Ascending aorta (tissue), 2 donors: ENCODE measurements at places on chromosomes 2 and 18. TPM values are rescaled to one million over a fixed set of nuclear protein-coding genes. Genes with fewer than 3 reads are reported as not detected.

IL36A gene
- total RNA-seq = not detected

IL1F10 gene
- not detected for total RNA-seq

GNAL gene
- 5.9 TPM for total RNA-seq

SCN7A gene
- 2.9 TPM for total RNA-seq

ASIC4 gene
- not detected for total RNA-seq

ALPI gene
- total RNA-seq = not detected

- DNase-seq = no peak
Observed at GRCh38 chr2:119366161-119366648, 429 bp downstream of the C2orf76 start.

GRCh38 chr2:47265158-47265557 lies 110.0 kb upstream of the STPG4 start:
- no peak for DNase-seq

- peak; percentile 85 for DNase-seq
Observed at GRCh38 chr2:136118819-136119716, 1.1 kb upstream of the CXCR4 start.

DNA sequence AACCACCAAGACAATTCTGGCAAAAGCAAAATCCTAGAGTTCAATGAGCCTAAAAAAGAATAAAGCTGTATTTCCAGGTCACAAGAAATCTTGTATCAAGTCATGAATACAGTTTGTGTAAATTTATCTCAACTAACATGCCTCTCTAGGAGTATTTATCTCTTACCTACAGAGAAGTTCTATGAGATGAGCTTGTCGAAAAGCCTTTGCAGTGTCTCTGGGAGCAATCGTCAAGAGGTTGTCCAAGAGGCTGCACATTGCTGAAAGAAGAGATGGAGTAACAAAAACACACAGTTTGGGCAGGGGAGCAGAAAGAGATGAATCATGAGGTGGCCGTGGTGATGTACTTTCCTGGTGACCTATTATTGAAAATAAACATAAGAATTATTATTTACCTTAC lies 112.0 kb upstream of the CD226 start:
- no peak for DNase-seq

GRCh38 chr2:141075753-141076152 lies 1055.1 kb downstream of the LRP1B start:
- no peak for DNase-seq

DNA sequence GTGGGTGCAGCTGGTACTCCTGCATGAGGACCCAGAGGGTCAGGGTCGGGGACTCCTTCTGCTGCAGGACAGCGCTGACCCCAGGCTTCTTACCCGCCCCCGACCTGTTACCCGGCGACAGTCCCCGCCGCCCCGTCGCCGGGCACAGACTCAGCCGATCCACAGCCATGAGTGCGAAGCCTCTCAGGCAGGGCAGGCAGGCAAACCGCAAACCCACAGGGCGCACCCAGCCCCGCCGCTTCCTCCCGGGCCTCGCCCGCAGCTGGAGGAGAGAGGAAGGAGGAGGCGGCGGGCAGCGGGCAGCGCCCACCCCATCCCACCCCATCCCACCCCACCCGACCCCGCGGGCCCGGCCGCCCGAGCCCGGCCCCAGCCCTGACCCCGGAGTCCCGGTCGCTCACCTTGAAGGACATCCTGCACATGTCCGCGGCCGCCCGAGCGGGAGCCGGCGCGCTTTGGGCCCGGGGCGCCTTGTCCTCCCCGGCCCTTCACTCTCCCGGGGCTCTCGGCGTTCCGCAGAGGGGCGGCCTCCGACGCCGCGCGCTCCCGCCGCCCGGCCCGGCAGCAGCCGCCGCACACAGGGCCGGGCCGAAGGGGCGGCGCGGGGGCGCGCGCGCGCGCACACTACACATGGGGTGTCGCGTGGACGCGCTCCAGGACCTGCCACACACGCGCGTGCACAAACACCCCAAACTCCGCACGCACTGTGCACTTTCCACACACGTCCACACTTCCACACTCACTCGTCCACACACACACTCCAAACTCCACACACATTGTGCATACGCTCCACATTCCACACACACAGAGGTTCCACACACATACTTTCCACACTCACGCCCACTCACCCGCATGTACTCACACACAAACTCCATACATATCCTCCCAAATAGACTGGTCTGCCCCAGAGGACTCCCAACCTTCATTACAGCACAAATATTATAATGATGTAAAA lies at the start of gene ANKRD29:
TSS of gene ANKRD29 (minus strand) at position 603 of the 955 bp plus-strand sequence. CDS start at position 422, 181 bp downstream.
- peak; percentile 62 for DNase-seq

GRCh38 chr2:212288308-212288707 lies 250.3 kb downstream of the ERBB4 start:
- DNase-seq = no peak

GRCh38 chr18:574865-575645 lies 5.1 kb upstream of the CETN1 start:
- DNase-seq = no peak

DNA sequence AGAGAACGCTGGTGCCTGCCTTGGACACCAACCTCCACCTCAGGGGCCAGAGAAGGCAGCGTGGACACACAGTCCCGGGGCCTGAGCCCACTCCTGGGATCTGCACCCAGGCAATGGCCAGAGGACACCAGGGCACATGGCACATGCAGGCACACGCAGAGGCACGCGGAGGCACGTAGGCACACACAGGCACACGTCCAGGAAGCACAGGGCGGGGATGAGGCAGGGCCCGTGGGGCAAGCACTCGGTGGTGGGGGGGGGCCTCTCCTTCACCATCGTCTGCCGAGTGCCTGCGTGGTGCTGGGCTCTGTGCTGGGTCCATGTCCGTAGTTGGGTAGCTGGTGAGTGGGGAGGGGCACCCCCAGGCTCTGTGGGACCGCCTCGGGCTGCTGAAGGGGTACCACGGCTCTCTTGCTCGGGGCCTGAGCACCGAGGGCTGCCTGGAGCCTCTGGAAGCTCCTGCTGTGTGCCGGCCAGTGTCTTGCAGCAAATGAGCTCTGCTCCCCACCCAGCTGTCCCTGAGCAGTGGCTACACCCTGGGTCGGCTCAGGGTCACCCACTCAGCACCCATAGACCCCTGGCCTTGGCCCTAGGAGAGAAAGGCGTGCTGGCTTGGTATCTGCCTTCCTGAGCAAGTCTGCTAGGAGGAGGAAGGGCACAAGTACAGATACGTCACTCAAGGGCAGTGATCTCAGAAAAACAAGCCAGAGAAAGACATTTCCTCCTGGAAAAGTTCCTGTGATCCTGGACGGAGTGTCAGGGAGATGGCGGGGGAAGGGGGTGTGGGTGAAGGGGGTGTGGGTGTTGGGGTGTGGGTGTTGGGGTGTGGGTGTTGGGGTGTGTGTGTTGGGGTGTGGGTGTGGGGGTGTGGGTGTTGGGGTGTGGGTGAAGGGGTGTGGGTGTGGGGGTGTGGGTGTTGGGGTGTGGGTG lies 26.4 kb downstream of the RTP5 start:
- DNase-seq = peak; percentile 58

DNA sequence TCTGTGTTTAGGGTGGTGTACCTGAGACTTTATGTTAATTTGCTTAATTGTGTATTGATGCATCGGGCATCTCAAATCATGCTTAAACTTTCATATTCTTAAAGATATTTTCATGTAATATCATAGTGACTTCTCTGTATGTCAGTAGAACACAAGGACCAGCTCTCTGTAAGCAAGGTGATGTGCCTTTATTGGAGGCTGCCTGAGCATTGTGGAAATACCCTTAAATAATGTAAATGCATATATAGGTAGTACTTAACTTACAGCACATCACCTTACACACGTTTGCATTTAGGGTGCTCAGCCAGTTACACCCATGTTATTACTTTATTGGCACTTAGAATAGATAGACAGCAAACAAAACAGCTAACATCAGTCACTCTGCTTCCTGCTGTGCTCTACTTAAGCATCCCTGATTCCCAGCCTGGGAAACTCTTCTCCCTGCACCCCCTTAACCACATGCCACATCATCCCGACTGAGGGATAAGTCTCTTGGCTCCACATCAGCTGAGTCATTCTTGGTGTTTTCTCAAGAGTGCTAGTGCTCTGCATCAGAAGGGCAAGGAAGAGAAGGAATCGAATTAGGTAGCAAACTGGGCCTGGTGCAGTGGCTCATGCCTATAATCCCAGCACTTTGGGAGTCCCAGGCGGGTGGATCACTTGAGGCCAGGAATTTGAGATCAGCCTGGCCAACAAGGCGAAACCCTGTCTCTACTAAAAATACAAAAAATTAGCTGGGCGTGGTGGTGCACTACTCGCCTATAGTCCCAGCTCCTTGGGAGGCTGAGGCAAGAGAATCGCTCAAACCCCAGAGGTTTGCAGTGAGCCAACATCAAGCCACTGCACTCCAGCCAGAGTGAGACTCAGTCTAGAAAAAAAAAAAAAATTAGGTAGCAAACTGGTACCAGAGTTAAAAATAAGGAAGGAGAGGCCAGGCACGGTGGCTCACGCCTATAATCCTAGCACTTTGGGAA lies 108.7 kb downstream of the MAP3K20 start:
- DNase-seq = peak; percentile 13

DNA sequence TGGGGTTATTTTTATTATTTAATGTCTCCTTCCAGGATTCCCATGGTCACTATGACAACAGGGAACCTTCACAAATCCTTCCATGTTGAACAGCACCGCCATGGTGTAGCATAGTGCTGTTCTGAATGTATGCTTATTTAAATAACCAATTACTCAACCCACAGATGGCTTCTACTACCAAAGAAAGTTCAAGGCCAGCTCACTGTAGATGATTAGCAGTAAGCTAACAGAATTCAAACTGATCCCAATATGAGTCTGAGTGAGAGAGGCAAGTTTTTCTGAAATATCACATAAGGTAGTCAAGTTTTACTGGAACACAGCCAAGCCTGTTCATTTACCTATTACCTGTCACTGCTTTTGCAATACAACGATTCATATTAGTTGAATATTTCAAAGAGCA lies 51.2 kb downstream of the CLASP1 start:
- DNase-seq = no peak

DNA sequence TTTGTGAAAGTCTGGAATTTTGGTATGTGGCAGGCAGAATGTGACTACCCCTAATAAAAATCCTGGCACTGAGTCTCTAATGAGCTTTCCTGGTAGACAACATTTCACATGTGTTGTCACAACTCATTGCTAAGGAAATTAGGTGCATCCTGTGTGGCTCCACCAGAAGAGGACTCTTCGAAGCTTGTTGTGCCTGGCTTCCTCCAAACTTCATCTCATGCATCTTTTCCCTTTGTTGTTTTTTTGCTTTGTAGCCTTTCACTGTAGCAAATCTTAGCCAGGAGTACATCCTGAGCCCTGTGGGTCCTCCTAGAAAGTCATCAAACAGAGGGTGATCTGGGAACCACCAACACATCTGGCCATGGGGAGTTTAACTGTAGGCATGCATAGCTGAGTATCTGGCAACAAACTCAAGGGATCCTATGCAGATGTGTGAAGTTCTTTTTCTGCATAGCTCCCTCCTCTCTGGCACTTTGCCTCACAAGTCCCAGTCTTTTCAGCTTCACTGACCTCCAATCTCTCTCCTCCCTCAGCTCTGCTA lies 42.1 kb upstream of the SERTAD2 start:
- no peak for DNase-seq

- peak; percentile 9 for DNase-seq
Observed at GRCh38 chr2:187547353-187547979, 6.8 kb downstream of the TFPI start.

DNA sequence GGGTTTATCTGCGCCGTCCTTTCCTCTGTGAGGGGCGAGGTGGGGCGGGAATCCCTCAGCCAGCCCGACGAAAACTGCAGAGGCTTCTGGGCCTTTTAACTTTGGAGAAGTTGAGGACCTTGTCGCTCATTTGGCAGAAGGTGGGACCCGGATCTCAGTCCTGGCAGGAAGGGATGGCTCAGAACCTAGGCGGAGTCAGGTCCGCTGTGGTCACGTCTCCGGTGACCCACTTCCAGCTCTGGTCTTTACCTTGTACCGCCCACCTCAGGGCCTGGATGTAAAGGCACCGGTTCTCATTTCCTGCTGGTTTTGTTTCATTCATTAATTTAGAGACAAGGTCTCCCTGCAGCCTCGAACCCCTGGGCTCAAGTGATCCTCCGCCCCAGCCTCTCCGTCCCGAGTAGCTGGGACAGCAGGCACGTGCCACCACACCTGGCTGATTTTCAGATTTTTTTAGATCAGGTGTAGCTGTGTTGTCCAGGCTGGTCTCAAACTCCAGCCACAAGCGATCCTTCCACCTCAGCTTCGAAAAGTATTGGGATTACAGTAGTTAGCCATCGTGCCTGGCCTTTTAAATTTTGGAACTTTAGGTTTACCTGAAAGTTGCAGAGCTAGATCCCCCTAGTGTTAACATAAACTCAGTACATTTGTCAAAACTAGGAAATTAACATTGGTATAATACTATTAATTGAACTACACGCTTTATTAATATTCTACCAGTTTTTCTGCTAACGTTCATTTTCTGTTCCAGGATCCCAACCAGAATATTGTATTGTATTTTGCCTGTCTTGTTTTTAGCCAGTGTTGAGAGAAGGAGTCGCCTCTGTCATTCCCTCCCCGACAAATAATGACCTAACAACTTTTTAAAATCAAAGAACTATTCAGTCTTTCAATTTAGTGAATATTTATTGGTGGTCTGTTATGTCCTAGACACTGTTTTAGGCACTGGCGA lies 852 bp downstream of the POLI start:
- DNase-seq = peak; percentile 76

- DNase-seq = no peak
Observed at GRCh38 chr2:122378521-122378920, 623.1 kb downstream of the TSN start.

GRCh38 chr2:86487062-86487461 lies 45.9 kb downstream of the KDM3A start:
- DNase-seq = no peak

DNA sequence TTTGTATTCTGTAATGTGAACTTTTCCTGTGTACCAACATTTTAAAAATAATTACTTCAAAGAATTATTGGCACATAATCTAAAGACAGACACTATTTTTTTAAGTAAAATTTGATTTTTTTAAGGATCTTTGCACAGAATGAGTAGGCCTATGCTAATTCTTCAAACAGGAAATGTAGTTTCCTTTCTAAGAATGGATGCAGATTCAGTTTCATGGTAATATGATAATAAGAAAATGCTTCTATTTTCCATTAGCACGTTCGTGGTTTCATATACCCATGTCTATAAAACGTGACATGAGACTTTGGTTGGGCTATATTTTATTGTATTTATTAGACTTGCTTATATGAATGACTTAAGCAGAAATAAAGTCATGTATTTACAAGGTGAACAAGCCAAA lies 191.8 kb upstream of the RBBP8 start:
- no peak for DNase-seq
